Hematopoietic multipotent progenitor cell treated with erythropoietin and hydrocortisone succinate and interleukin-3 and kit ligand, for 15 days (in vitro differentiated cells): ENCODE measurements at places on chromosomes 5 and 9.

- no peak for DNase-seq
Measured at GRCh38 chr9:19373527-19373926, 6.5 kb downstream of the RPS6 start.

DNA sequence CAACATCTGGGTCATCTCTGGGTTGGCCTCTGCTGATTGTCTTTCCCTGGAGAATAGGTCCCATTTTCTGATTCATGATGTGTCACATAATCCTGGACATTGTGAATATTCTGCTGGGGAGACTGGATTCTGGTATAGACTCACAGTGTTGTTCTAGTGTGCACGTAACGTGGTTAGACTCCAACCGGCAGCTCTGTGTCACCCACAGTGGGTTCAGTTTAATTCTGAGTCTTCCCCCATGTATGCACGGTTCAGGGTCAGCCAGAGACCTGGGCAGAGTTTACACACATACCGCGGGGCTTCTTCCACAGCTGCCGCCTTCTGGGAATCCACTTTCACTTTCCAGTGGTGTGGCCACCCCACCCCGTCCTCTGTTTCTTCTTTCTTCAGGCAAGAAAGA is 38.0 kb upstream of the LRRC14B start:
- no peak for DNase-seq

GRCh38 chr5:25006734-25007133 is 362.0 kb upstream of the CDH10 start:
- no peak for DNase-seq

DNA sequence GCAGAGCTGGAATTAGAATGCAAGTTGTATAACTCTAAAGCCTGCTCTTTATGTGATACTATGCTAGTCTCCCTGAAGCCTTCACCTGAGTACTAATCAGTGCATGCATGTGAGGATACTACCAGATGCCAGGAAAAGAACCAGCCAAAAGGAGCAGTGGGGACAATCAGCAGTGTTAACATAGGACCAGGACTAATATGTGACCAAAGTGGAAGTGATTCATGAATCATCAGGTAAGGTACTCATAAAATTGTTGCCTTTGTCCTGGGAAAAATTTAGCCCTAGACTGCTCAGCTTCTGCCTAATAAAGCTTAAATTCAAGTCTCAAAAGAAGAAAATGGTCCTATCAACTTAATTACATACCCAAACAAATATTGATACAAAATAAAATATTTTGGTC is 13.4 kb upstream of the TSLP start:
- no peak for DNase-seq

- DNase-seq = no peak
Measured at GRCh38 chr9:113949571-113950078, 73.5 kb downstream of the ZNF618 start.

GRCh38 chr5:33105521-33105941 is 335.2 kb upstream of the TARS1 start:
- no peak for DNase-seq
